ENCODE measurements at places on chromosomes 5 and 9.

GRCh38 chr5:143484601-143485000 is 81.1 kb upstream of the NR3C1 start:
- no peak for DNase-seq

GRCh38 chr5:16051246-16051755 is 128.3 kb downstream of the MARCHF11 start:
- DNase-seq: no peak

GRCh38 chr9:98575379-98576346 is 133.1 kb downstream of the GABBR2 start:
- DNase-seq: no peak

DNA sequence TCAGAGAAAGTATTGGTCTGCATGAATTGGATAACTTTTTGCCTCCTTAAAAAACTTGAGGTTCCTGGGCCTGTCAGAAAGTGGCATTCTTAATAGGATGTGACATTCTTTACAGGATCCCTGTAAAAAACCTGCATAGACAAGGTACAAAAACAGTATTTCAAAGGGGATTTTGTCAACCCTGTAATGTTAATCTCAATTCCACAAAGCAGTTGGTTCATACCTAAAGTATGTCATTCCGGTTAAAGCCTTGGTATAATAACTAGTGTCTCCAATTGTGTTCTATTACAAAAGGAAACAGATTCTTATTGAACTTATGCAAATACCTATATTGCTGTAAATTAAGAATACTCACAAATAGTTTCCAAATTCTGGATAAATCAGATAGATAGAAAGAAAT is 169.7 kb downstream of the CDH10 start:
- DNase-seq: no peak

DNA sequence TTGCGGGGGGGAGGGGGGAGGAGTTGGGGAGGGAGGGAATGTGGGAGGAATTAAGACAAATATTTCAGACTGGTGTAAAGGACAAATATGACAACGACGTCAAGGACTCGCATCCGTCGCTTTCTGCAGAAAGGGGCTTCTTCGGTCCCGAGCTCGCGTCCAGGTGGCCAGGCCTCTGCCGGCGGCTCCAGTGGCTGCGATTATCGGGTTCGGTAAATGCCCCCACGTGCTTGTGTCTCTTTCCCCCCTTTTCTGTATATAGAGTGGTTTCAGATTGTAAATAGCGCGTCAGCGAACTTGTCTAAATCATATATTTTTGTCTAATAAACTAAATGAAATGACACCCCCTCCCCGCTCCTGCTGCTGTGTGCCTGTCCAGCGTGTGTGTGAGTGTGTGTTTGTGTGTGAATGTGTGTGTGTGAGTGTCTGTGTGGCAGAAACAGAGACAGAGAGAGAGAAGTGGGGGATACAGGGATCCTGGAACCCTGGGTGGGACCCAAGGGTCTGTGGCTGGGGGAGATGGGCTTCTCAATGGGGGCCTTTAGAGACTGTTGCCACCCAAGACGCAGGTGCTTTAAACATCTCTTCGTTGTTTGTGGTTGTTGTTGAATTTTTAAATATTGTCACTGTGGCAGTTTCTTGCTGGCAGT is 5.6 kb downstream of the IRX1 start:
- DNase-seq: no peak

DNA sequence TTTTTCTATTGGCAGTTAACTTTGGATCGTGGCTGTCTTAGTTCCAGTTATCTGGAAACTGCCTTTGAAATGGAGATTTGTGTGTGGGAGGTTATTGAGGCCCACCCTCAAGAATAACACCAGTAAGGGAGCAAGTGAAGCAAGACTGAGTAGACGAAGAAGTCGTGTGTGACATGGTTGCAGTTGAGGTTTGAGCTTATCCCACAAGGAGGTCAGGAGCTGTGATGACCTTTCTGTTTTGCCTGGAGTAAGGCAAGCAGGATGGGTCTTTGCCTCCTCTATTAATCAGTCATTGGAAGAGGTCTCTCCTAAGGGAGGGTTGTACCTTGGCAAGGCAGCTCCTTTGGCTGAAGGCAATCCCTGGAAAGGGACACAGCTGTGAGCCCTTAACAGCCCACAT is 49.6 kb upstream of the CTXN3 start:
- no peak for DNase-seq

DNA sequence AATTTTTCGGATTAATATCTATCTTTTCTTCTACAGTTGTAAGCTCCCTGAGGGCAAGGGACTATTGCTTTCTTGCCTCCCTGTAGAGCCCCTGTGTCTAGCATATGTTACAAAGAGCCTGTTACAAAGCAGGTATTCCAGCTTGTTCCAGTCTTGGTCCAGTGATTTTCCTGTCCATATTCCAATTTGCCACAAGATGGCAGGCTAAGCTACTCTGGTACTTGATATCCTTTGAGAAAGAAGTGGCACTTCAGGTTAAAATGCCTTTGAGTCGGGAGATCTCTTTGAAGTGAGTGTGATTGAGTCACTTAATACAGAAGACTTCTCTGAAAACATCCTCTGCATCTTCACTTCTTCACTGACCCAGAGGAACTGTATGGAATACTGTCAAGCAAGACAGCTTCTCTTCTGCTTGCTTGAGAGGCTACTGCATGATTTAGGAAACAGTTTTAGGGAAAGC is 24.5 kb downstream of the CAVIN4 start:
- DNase-seq: no peak

- DNase-seq: no peak
Observed at GRCh38 chr5:178589180-178590140, 733 bp downstream of the COL23A1 start.

- no peak for DNase-seq
Observed at GRCh38 chr9:99118782-99119466, 14.0 kb downstream of the TGFBR1 start.

GRCh38 chr9:76227156-76227555 is 167.1 kb downstream of the RFK start:
- DNase-seq: no peak

GRCh38 chr5:1763960-1764605 is 35.6 kb downstream of the MRPL36 start:
- DNase-seq: no peak

DNA sequence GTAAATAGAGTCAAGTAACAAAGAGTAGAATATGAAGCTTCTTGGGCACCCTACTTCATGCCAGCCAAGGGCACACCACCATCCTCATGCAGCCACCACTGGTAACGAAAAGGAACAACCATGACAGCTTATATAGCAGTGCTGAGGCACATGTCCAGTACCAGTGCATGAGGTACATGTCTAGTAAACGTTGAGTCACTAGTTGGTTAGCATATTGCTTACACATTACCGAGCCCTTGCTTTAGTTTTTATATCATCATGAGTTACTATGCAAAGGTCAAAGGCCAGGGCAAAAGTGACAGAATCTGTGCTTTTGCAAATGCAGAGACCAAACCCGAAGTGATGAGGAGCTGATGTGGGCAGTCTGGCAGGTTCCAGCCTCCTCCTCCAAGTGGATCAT is 147.1 kb upstream of the MAP1B start:
- DNase-seq: no peak

- no peak for DNase-seq
Observed at GRCh38 chr5:133854554-133854953, 113.9 kb downstream of the C5orf15 start.

- DNase-seq: no peak
Observed at GRCh38 chr9:111891910-111892499, 4.6 kb upstream of the UGCG start.

DNA sequence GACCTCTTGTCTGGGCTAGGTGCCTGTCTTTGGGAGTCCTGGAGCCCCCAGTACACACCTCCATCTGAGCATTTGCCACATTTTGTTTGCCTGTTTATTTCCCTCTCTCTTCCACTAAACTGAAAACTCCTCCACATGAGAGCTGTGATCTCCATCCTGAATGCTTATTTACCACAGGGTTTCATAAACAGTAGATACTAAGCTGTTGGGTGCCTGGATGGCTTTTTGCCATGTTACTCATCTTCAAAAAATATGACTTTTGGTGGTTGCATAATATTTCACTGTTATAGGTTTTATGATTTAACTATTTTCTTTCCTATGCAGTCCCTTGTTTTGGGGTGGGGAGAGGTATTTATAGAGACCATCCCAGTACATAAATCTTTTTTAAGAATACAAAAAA is 99.6 kb downstream of the APBA1 start:
- DNase-seq: no peak

- DNase-seq: no peak
Observed at GRCh38 chr9:91297306-91297705, 64.4 kb downstream of the AUH start.

DNA sequence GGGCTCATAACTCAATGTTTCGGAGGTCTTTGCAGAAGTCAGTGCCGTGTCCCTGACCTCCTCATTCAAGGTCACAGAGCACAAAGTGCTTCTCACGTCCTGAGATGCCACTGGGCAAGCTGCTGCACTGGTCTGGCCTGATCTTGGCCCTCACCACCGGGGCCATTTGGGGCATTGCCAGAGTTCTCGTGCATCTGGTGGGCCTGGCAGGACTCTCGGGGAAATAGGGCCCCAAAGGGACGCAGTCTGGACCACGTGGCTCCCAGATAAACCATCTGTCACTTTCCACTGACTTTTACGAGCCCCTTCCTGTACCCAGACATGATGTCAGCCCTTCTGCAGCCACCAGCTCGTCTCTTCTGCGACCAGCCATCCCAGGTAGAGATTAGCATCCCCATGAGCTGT is 54.8 kb downstream of the HRH2 start:
- no peak for DNase-seq

GRCh38 chr9:35112257-35113020 is 3.2 kb downstream of the ATOSB start:
- no peak for DNase-seq

DNA sequence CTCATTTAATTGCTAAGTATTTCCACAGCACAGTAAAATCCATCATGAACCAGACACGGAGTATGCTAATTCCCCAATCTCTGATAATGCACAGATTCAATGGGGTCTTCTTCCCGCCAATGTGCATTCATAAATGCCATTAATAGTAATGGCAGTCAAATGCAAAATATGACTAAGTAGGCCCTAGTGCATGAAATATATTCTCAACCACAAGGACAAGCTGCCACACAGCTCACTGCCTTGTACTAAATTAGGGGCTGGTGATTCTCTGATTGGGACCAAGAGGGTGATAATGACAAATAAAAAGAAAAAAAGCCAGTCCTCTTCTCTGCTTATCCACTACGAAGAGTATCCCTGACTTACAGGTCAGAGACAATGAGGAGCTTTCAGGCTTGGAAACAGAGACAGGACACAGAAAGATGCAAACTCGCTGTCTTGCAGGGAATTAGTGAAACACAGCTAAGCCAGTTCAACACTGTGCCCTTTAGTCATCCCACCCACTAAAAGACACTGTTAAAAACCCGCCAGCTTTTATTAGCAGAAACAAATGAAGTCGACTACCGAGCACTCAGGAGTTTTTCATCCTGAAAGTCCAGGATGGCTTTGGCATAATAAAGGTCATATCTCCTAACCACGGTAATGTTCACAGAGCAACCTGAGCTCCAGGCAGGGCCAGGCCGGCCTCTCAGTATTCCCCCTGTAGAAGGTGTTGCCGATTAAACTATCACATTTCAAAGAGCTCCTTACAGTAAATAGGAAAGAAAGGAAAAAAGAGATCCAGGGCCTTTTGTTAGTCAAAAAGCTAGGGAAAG is 148.1 kb downstream of the EBF1 start:
- no peak for DNase-seq

GRCh38 chr5:107099506-107099905 is 571.2 kb downstream of the EFNA5 start:
- DNase-seq: no peak

GRCh38 chr5:68265822-68266395 is 50.4 kb downstream of the PIK3R1 start:
- DNase-seq: no peak

GRCh38 chr5:74124826-74125225 is 498.8 kb downstream of the ARHGEF28 start:
- no peak for DNase-seq

DNA sequence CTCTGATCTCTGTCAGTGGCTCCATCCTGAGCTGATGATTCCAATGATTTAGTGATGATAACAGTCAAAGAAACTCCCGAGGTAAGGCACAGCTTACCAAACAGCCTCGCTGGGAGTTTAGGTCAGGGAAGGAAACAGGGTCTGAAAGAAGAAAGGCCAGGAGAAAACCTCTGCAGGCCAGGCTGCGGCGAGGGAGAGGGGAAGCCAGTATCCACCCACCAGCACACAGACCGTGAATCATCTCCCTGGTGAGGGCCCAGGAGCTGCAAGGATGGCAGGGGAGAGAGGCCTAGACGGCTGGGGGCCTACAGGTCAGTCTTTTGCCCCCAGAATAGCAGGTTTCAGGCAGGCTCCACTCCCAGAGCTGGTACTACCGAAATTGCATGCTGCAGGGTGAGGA is 590.5 kb downstream of the CCDC171 start:
- DNase-seq: no peak

GRCh38 chr5:15526413-15526812 is 26.4 kb downstream of the FBXL7 start:
- DNase-seq: no peak

DNA sequence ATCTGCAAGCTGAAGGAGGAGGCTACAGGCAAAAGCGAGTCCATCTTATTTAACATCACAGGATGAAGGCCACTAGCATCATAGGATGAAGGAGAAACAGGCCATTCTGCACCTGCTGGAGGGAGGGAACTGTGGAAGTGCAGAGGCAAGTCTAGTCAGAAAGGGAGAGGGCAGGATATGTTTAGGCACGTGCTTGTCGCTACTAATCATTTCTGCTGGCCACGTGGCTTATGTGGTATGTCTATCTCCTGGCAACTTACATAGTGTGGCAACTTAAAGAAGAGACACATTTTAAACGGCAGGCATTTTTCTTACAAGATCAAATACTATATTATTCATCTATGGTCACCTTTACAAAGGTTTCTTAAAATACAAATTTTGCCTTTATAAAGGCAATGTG is 74.0 kb downstream of the GNAQ start:
- no peak for DNase-seq

All from T-helper 1 cell (primary cell).